ENCODE measurements at places on chromosomes 6 and 20. TPM values are rescaled to one million over a fixed set of nuclear protein-coding genes. Genes with fewer than 3 reads are reported as not detected.

GRCh38 chr6:125983246-125983945 lies 2.9 kb upstream of the TRMT11 start:
- no peak for DNase-seq

Gene TRIM40
- total RNA-seq: not detected

Gene PBOV1
- total RNA-seq: not detected

Gene TRPC4AP
- total RNA-seq: 48.9 TPM

DNA sequence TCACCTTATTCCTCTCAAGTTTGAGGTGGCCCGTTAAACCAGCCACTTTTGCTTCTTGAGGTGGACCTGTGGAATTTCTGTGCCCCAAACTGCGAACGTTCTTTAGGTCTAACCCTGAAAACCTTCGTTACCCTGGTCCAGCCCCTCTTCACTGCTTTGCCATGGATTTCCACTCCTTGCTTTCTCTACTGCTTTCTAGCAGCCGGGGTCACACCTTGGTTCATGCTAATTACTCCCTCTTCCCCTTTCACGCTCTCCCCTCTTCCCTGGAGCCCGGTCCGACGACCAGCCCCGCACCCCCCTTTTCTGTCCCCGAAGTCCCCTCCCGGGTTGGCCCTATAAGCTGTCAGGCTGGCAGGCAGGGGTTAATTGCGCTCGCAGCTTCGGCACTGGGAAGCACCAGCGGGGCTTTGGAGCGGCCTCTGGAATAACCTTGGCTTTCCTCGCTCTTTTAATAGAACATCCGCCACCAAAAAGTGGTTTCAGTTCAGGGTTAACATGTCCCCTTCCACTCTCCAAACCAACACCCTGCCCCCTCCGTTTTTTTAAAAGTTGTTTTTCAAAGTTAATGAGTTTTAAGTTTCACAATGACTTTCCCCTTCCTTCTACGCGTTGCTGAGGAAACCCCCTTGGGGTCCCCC lies 1.4 kb upstream of the HIVEP1 start:
- peak; percentile 88 for DNase-seq

GRCh38 chr20:50093240-50093639 lies 19.7 kb downstream of the UBE2V1 start:
- no peak for DNase-seq

DNA sequence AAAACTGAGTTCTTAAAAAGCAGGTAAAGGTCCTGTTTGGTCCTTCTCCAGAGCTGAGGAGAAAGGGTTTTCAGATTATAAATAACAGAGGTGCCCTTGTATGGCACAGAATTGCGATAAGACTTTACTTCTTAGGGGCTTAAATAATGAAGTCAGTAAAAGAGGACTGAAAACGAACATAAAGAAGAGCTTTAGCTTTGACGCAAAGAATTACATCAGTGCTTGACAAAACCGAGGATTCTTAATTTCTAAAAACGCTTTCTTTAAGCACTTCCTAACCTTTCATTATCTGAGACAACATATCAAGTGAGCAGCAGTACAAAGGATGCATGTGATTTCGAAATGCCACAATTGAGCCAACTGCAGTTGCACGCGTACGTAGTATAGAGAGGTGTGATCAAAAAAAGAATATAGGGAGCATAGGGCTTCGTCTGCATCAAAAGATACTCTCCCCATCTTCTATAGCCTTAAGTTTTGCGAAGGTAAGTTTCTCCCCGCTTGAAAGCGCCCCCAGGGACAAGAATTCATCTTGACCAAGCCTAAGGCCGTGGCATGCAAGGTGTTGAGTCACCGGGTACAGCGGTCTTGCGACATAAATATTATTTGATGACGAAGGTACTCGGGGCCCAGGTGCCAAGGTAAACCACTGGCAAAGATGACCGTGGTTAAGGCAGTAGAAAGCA lies 778 bp upstream of the LOC128125822 start:
- DNase-seq: peak; percentile 90

DNA sequence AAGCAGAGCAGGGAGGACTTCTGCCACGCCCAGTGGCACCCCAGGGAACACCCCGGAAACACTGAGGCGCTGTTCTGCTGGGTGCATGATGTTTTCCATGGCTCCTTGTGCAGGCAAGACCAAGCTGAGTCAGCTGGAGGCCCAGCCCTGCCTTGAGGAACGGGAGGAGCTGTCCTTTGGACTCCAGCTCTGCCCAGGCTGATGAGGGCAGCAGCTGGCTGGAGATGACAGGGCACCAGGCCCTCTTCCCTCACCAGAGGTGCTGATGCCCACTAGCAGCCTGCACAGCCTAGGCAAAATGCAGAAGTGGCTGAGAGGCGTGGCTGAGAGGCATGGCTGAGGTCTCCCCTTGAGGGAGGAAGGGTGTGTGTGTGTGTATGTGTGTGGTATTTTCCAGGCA lies 2.4 kb downstream of the C6orf132 start:
- DNase-seq: no peak

DNA sequence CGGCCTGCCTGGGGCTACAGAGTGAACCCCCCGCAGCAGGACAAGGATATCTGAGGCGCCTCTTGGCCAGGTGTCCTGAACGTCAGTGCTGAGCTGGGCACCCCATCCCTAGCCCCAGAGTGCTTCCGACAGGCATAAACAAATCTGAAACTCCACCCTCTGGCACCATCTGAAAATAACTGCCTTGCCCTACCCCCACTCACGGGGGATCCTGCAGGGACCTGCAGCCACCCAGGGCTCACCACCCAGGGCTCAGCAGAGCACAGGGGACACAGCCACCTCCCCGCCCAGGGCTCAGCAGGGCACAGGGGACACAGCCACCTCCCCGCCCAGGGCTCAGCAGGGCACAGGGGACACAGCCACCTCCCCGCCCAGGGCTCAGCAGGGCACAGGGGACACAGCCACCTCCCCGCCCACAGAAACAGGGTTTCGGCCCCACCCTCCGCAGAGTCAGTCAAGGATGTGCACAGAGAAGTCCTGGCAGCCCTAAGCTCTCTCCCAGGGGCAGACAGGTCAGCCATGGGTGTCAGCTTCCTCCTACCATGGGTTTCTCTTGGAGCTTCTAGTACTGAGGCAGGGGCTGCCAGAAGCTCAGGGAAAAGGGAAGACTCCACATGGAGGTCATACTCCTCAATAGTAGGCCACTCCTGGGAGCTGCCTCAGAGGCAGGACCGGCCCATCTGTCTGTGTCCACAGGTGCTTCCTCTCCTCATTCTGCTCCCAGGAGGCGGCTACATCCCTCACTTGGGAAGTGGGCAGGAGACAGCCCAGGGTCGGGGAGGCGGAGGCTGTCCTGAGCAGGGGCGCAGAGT lies 4.6 kb downstream of the UCKL1 start:
- no peak for DNase-seq

- DNase-seq: no peak
These were observed 5.6 kb upstream of the MBOAT1 start for GRCh38 chr6:20217891-20218290.

Gene SIGLEC1
- 41.1 TPM for total RNA-seq

DNA sequence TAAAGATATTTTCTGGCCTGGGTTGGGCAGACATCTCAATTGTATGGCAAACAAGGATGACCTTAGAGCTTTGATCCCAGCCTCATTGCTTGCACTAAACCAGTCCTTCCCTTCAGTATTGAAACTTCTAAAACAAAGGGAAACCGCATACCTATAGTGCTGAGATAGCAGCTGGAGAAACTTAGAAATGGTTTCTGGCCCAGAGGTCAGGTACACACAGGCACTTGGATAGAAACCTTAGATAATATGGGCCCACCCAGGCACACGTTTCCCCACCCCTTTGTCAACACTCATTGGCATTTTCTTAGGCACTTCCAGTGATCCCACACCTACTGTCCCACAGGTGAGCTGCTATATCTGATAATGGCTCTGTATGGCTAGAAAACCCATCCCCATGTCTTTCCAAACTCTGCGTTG lies 22.1 kb downstream of the NRSN1 start:
- no peak for DNase-seq

DNA sequence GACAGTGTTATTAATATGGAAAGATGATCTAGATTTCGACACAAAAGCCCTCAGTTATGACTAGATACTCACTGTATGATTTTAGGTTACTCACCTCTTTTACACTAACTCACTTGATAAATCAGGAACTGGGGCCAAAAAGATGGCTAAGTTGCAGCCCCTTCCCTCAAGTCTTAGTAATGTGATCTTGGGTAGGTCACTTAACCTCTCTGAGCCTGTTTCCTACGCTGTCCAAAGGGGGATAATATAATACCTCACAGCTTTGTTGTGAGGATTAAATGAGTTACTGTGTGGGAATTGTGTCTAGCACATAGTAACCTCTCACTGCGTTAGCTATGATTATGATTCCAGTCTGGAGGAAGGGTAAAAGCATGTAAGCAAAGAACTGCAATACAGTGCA lies 1.3 kb downstream of the TTI1 start:
- DNase-seq: no peak

Gene SLC22A2
- 0.37 TPM for total RNA-seq

Gene SERAC1
- total RNA-seq: 9.1 TPM

- DNase-seq: no peak
These were observed 30.5 kb downstream of the MAFB start for GRCh38 chr20:40658509-40658908.

- no peak for DNase-seq
These were observed 913.0 kb downstream of the C6orf118 start for GRCh38 chr6:164396071-164397047.

- no peak for DNase-seq
These were observed 32.8 kb upstream of the TFAP2B start for GRCh38 chr6:50785921-50786320.

DNA sequence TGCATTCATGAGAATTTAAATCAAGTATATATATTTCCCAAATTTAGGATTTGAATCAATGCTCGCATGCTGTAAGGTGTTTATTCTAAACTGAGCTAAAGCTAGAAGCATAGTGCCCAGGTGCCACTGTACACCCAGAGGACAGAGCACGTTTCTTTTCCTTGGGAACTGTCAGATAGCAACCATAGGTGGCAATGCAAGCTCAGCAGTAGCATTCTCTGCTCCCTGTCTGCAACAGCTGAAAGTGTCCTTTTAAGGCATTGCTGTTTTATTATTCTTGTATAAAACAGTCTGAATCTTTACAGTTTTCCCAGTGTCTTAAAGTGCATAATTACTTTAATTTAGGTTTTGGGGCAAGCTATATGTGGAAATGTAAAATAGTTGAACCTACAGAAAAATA lies 443.4 kb upstream of the MMS22L start:
- no peak for DNase-seq

DNA sequence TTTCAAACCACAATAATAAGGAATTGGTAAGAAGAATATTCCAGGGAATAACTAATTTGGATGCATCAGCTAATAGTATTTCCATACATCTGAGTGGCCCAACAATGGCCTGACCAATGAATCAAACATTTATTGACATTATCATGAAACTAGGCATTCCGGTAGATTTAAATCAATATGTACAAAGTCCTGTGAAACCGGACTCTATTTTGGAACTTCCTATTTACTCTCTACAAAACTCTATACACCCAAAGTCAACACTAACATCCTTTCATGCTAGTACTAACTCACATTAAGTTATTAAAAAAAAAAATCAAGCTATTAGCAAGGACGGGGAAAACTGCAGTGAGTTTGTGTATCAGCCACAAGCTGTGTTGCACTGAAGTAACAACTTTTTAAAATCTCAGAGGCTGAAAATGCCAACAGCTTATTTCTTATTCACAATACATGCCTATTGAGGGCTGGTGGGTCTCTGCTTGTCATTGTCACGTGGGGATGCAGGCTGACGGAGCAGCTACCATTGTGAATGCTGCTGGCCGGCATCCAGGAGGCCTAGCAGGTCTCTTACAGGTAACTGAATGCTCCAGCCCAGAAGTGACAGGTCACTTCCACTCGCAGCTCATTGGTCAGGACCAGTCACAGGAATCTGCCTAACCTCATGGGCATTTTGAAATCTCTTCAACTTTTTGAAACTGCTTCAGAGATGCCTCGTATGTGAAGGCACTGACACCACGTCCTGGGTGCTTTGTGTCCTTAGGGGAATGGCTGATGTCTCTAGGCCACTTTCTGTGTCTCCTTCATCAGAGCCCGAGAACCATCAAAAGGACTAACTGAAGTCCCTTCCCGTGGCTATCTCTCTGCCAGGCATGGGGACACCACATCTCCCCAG lies 76.3 kb downstream of the SLC22A23 start:
- no peak for DNase-seq

GRCh38 chr6:55963301-55963700 lies 87.9 kb upstream of the BMP5 start:
- no peak for DNase-seq

DNA sequence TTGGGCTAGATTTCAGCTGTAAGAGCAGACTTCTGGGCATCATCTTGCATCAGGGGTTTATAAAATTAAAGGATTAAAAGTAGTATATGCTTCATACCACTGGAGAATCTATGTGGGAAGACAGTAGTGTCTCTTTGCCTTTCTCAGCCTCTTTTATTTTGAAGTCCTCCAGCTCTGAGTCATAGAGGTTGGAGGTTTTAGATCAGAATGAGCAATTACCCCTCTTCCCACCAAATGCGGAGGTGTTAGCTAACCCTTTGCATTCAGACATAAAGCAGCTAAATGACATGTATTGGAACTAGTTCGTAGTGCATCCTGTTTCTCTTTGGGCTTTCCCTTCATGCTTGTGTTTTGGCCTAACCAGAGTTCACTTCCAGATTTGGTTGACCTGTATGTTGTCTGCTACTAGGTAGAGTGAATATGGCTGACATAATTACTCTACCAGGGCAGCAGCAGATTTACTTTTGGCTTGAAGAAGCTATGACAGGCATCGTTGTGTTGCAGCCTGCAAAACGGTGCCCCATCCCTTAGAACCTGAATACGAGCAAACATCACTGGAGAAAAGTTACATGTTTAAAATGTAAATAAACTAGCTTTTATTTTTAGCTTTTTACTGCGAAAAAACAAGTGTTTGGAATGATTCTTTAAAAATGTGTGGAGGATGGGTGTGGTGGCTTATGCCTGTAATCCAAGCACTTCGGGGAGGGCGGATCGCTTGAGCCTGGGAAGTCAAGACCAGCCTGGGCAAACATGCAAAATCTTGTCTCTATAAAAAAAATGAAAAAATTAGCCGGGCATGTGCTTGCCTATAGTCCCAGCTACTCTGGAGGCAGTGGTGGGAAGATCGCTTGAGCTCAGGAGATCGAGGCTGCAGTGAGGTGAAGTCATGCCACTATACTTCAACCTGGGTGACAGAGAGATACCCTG lies 82.2 kb downstream of the MYO6 start:
- DNase-seq: no peak

GRCh38 chr6:142356201-142356883 lies 54.5 kb downstream of the ADGRG6 start:
- DNase-seq: no peak

Gene HAO1
- not detected for total RNA-seq

Gene CTNNBL1
- 54.0 TPM for total RNA-seq

- no peak for DNase-seq
These were observed at the start of gene ARMH2 for GRCh38 chr6:24798740-24799540. Gene ARMH2, minus strand, starts transcription at chr6:24798917. Its CDS starts 60 bp downstream, at chr6:24798857.

- DNase-seq: no peak
These were observed 59.3 kb downstream of the KIF6 start for GRCh38 chr6:39665861-39666260.

Measured in posterior vena cava (tissue), 2 donors.